A375 (cell line): ENCODE measurements at places on chromosomes 12 and 14. TPM values are rescaled to one million over a fixed set of nuclear protein-coding genes. Genes with fewer than 3 reads are reported as not detected.

LRRIQ1 gene
- 0.45 and 1.9 TPM in 2 replicates for total RNA-seq

CISTR gene
- total RNA-seq = not detected in 2 replicates

RILPL1 gene
- total RNA-seq = 19.5 and 20.0 TPM in 2 replicates

ENDOU gene
- total RNA-seq = 0.13 TPM in 1 of 2 replicates, not detected in the other

PARPBP gene
- total RNA-seq = 12.8 and 17.8 TPM in 2 replicates

NPAS3 gene
- 0.32 and 0.57 TPM in 2 replicates for total RNA-seq

CSAD gene
- 18.5 and 19.8 TPM in 2 replicates for total RNA-seq
